WERI-Rb-1 (cell line): ENCODE measurements at places on chromosomes 3 and 15.

DNA sequence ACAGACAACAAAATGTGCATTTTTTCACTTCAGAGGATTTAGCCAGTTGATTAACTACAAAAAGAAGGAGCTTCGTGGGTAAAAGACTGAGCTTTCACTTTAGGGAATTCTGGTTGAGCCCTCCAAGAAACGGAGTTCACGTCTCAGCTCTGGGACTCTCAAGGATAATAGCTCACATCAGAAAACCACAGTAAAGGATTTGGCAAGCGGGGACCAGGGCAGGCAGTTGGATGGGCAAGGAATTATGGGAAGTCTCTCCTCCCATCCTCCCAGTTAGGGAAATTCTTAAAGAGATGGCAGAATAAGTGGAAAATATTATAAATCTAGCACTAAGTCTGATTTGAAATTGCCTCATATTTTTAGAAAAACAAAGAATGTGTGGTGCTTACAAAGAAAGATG lies 188.3 kb upstream of the EOMES start:
- no peak for DNase-seq

DNA sequence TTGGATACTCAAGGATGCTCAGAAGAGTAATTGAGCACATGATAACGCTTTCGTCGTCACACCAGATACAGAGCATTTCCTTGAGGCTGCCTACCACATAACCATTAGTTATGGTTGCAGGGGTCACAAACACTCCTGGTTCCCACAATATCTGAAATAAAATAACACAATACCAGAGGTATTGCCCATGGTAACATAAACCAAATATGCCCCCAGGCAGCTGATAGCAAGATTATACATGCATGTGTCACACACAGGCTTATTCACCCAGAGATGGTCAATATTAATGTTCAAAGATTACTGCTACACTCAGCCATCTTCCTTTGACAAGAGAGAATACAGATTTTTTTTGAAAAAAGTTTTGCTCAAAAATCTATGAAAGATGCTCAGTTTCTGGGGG lies 7.3 kb downstream of the RPL39L start:
- no peak for DNase-seq

DNA sequence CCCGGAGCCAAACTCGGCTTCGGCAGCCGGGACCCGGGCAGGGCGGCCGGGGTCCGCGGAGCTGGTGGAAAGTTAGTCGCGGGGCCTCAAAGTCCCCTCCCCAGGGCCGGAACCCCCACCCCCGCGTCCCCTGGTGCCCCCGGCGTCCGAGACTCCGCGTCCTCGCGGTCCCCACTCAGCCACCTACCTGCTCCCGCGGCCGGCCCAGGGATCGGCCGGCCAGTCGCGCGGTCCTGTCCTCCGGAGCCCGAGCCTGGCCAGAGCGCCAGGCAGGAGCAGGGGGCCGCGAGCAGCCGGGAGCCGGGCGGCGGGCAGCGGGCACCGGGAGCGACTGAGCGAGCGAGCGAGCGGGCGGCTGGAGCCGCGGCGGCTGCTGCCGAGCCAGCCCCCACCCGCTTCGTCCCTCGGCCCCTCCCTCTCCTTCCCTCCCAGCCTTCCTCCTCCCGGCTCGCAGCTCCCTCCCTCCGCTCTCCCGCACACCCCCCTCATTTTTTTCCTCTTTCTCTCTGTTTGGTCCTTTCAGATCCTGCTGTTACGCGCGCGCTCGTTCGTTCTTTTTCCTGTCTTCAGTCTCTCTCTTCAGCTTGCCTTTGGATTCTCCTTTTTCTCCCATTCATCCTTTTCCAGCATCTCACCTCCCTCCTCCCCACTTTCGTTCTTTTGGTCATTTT lies at the start of gene MEGF11:
Gene MEGF11 (minus strand): TSS at position 333 of the 671 bp plus-strand sequence. CDS start 125,347 bp downstream, outside the sequence.
- peak; percentile 28 for DNase-seq

DNA sequence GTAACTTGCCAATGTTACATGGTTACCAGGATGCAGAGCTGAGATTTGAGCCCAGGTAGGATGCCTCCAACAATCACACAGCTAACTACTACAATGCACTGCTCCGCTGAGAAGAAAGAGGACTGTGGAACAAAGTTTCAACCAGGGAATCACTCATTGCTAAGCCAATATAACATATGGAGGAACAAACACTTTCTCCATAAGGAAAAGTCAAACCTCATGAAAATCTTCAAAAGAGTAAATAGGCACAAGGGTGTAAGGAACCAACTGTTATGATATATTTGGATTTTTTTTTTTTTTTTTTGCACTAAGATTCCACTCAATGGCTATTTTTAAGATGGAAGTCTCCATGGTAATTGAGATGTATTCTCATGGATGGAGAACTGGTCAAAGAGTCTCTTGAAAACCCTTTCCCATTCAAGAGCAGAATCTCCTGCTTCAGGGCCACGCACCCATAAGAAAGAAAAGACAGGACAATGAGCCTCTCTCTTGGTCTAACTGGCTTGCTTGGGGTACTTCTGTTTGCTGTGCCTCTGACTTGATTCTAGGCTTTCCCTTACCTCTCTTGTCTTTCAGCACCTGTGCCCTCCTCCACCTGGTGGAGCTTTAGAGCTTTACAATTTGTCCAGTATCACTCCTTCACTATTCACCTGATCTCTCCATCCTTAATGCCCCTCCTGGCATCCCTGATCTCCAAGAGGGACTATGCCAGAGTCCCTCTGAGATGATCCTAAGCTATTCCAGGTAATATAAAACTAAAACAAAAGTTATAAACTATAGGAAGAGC lies 252.8 kb downstream of the NTRK3 start:
- DNase-seq = peak; percentile 10

GRCh38 chr3:13022348-13023234 lies 50.6 kb downstream of the IQSEC1 start:
- peak; percentile 93 for DNase-seq

DNA sequence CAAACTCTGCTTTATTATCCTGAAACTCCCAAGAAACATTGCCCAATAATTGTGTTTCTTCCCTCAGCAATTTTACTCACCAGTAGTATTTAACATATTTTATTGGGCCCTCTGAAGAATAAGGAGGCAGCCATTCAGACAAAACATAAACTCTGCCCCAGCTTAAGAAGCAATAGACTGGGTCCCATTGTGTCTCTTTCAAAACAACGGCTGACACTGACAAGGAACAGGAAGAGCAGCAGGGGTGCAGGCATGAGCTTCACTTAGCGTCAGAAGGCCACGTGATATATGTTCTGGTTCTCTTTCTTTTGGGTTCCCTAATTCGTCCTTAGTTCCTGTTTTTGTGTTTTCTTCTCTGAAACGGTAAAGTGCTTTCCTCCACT lies 242.3 kb downstream of the FHIT start:
- DNase-seq = no peak

GRCh38 chr3:177051411-177051810 lies 145.9 kb downstream of the TBL1XR1 start:
- no peak for DNase-seq

GRCh38 chr3:156016902-156017301 lies 103.5 kb upstream of the KCNAB1 start:
- no peak for DNase-seq

GRCh38 chr3:114863848-114864247 lies 283.2 kb downstream of the ZBTB20 start:
- no peak for DNase-seq
